Stimulated activated CD4-positive, alpha-beta T cell treated with anti-CD3 and anti-CD28 coated beads, TNF-alpha, amount 100 ng/mL, for 24 hours (primary cell): ENCODE measurements at places on chromosomes 5 and 9.

- DNase-seq: no peak
Observed at GRCh38 chr9:69444021-69444420, 119.0 kb downstream of the ENTREP1 start.

GRCh38 chr5:6551287-6551954 is 81.4 kb downstream of the NSUN2 start:
- DNase-seq: no peak

DNA sequence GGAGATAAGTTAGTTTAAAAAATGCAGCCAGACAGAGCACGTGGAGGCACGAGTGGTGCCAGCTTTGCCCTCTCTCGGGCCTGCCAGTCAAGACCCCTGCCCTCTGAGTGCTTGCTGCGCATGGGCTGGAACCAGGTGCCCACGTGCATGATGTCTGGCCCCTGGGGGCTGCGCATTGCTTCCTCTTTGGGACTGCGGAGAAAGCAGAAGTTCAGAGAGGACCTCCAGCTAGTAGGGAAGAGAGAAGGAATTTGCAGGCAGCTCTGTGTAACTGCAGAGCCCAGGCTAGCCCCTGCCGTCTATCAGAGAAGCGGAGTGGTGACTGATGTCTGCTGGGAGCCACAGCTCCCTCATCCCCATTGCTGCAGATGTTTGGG is 9.7 kb upstream of the RNU6ATAC start:
- no peak for DNase-seq

GRCh38 chr5:71705421-71705820 is 13.7 kb upstream of the CARTPT start:
- no peak for DNase-seq

- DNase-seq: no peak
Observed at GRCh38 chr5:82422751-82423181, 144.6 kb upstream of the RPS23 start.
